ENCODE measurements at places on chromosomes 1 and 21. TPM values are rescaled to one million over a fixed set of nuclear protein-coding genes. Genes with fewer than 3 reads are reported as not detected.

DNA sequence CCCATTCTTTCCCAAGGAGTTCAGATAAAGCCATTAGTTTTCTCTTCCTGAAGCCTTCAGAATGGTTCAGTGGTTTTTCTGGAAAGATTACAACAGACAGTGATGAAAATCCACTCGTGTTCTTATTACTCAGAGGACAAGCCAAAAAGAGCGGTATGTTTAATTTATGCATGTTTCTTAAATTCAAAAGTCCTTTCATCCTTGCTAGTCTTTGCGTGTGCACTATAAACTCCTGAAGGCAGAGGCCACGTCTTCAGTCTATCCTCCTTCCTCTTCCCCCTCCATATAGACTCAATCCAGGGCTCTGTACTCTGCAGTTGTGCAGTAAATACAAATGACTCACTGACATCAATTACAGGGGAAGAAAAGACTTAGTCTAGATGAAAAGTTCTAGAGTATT lies 409.2 kb upstream of the PLXNA2 start:
- no peak for DNase-seq
- H3K4me3 ChIP-seq: no peak overlapping the region
- H3K27ac ChIP-seq: no peak overlapping the region
- no peaks in the 10 kb centered on the region for H3K27me3 ChIP-seq
- no peaks in the 10 kb centered on the region for H3K4me1 ChIP-seq

DNA sequence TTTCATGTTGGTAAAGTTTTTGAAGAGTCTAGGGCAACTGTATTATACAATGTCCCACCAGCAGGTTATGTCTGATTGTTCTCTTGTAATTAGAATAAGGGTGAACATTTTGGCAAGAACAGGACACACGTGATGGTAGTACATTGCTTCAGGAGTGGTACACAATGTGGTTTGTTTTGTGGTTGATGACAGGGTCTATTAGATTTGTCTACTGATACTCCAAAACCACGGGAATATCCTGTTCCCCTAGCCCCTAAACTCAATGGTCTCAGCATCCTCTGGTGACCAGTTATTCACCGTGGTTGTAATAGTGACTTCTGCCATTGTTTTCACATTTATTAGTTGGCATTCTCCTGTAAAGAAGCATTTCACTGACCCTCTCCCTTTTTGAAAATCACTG lies 22.1 kb upstream of the ACTA1 start:
- H3K4me1 ChIP-seq: no peaks in the 10 kb centered on the region
- no peaks in the 10 kb centered on the region for H3K27me3 ChIP-seq
- H3K27ac ChIP-seq: no peak overlapping the region
- no peak overlapping the region for H3K4me3 ChIP-seq
- H3K36me3 ChIP-seq: peaks cover 8% of the 10 kb centered on the region
- DNase-seq: no peak

DNA sequence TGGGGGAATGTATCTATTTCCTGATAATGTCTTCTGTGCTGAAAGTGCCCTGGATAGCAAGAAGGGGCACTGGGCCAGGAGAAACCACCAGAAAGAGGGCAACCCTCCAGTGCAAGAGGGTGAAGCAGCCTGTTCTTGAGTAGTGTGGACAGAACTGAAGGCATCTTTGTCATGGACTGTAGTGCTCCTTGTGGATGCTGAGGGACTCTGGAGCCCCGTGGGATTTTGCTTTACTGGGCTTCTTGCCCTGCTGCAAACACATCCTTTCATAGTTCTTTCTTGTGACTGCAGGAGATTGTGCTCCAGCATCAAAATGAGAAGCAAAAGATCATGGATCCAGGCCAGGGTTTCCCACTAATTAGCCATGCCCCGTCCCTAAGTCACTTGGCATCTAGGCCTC lies 300.6 kb downstream of the ZNF326 start:
- no peak overlapping the region for H3K4me3 ChIP-seq
- no peaks in the 10 kb centered on the region for H3K27me3 ChIP-seq
- no peaks in the 10 kb centered on the region for H3K4me1 ChIP-seq
- H3K27ac ChIP-seq: no peak overlapping the region
- H3K36me3 ChIP-seq: no peaks in the 10 kb centered on the region
- DNase-seq: no peak

- H3K36me3 ChIP-seq: no peaks in the 10 kb centered on the region
- DNase-seq: no peak
- no peak overlapping the region for H3K27ac ChIP-seq
- no peak overlapping the region for H3K4me3 ChIP-seq
These were observed 10.6 kb downstream of the TRIT1 start for GRCh38 chr1:39872698-39873097.

DNA sequence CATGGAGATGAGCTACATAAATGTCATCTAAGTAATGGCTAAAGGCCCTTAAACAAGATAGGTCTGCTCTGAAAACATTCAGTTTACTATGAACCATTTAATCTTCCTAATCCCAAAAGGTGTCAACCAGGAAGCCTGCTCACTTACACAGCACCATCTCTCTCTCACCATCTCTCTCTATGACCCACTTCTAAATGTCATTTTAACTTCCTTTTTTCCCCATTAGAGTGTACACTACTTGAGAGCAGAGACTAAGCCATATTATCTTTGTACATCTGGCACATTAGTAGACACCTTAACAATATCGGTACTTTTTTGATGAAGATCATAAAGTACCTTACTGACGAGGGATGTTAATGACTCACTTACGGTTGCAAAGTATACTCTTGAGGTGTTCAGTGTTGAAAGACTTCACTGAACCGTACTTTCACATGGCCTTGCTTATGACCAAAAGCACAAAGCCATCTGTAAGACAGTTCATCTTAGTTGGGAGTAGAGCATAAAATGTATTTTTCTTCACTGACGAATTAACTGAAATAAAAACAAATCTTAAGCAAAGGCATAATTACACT lies 25.4 kb downstream of the FBXO42 start:
- H3K4me3 ChIP-seq: no peak overlapping the region
- H3K27ac ChIP-seq: no peak overlapping the region
- H3K4me1 ChIP-seq: no peaks in the 10 kb centered on the region
- H3K36me3 ChIP-seq: no peaks in the 10 kb centered on the region

DNA sequence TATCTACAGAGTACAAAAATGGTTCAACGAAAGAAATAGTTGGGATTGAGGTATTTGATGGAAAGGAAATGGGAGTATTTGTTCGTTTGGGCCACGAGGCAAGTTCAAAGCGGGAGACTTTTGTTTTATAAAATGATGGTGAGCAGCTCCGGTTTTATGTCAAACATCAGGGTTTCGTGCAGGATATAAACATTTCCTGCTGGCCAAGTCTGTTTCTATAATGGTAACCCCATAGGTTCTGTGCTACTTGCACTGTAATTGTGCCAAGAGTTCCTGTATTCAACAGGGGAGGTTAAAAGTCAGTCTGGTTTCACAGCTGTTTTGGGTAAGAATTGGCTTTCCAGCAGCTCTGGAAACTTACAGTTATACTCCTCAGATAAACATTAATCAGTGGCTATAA lies 290.3 kb upstream of the NRIP1 start:
- no peak for DNase-seq
- no peaks in the 10 kb centered on the region for H3K36me3 ChIP-seq
- H3K27ac ChIP-seq: no peak overlapping the region
- H3K27me3 ChIP-seq: no peaks in the 10 kb centered on the region
- no peaks in the 10 kb centered on the region for H3K4me1 ChIP-seq

- H3K36me3 ChIP-seq: no peaks in the 10 kb centered on the region
- no peak for DNase-seq
These were observed 731 bp upstream of the ZNF683 start for GRCh38 chr1:26373281-26373680.

DNA sequence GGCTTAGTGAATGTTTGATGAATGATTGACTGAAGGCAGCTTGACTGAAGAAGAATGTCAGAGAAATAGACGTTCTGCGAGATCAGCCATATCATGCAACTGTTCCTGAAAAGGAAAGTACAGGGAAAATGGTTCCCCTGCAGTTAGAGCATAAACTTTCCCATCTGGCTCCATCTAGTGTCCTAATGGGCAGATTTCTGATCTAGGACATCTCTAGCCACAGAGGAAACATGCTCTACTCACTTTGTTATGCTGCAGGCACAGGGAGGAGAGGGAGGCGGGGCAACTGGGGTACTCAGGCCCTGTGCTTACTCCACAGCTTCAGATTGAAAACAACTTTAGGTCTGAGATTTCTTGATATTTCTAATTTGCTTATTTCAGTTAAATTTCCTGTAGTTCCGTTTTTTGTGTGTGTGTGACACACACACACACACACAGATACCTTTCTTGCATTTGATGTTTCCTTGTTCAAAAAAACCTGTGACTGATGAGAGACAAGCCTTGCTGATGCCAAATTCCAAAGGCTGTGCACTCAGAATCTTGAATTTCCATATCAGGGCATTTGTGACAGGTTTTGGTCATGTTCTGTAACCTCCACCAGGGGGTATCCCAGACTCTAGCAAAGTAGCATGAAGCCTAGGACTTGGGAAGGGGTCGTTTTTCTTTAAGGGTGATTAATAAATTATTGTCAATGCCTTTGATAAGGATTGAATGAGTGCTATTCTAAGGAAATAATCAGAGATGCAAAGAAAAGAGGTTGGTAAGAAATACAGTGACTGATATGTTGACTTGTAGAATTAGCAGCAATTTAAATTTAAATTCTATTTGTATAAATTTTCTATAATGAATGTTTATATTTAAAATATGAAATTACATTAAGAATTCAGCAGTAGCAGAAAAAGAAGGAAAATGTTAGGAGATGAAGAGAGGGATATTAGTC lies 139.7 kb upstream of the BEND5 start:
- no peak overlapping the region for H3K4me3 ChIP-seq
- DNase-seq: no peak
- no peaks in the 10 kb centered on the region for H3K36me3 ChIP-seq
- H3K27me3 ChIP-seq: no peaks in the 10 kb centered on the region
- H3K27ac ChIP-seq: no peak overlapping the region

GRCh38 chr21:39047046-39047445 lies 136.2 kb downstream of the PSMG1 start:
- no peaks in the 10 kb centered on the region for H3K36me3 ChIP-seq
- H3K4me1 ChIP-seq: no peaks in the 10 kb centered on the region
- no peak for DNase-seq
- H3K4me3 ChIP-seq: no peak overlapping the region

The FABP3 gene
- 4.7 TPM for total RNA-seq

The AMY1A gene
- total RNA-seq: not detected

The TDRD5 gene
- 2.4 TPM for total RNA-seq

Data from colonic mucosa (tissue), 4 donors.